ENCODE measurements at places on chromosomes 2 and 18.

DNA sequence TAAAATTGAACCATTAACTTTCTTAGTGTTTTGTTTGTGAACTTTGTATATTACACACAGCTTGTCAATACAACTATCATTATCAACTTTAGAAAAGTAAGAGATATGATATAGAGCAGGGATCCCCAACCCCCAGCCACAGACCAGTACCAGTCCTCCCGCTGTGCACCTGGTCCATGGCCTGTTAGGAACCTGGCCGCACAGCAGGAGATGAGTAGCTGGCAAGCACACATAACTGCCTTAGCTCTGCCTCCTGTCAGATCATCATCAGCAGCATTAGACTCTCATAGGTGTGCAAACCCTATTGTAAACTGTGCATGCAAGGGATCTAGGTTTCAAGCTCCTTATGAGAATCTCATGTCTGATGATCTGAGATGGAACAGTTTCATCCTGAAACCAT, 491.0 kb upstream of the NXPH2 start:
- DNase-seq: no peak

- DNase-seq: peak; percentile 1
Measured at GRCh38 chr18:41809652-41810051, 145.4 kb upstream of the PIK3C3 start.

- DNase-seq: peak; percentile 91
Measured at GRCh38 chr2:96146881-96147592, 1.8 kb upstream of the DUSP2 start.

DNA sequence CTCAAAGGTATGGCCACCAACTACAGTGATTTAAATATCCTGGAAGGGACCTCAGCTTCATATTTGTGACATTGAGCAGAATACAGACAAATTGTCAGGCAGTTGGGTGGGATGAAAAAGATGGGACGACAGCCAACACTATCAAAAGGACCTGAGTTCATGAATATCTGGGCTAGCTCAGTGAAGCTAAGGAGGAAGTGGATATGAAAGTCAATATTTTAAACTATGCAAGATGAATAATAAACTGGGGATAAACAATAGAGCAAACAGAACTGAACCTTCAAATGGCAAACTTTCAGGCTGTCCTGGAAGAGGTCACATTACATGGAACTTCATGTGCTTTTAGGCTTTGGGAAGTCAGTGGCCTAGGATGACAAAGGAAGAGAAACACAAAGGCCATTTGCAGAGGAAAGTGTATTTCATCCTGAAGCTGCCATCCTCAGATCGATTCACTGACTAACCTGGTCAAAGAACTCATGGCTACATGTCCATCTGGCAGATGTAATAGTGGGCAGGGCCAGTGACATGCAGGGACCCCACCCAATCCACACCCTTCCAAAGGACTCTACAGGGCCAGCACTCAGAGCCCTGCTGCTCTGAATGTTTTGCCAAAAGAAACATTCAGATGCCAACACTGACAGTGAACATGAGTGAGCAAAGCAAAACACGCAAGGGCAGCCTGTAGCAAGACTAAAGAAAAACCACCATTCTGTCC, 175.7 kb downstream of the ETAA1 start:
- DNase-seq: no peak

GRCh38 chr2:125584732-125585131, 1071.2 kb upstream of the GYPC start:
- DNase-seq: no peak

DNA sequence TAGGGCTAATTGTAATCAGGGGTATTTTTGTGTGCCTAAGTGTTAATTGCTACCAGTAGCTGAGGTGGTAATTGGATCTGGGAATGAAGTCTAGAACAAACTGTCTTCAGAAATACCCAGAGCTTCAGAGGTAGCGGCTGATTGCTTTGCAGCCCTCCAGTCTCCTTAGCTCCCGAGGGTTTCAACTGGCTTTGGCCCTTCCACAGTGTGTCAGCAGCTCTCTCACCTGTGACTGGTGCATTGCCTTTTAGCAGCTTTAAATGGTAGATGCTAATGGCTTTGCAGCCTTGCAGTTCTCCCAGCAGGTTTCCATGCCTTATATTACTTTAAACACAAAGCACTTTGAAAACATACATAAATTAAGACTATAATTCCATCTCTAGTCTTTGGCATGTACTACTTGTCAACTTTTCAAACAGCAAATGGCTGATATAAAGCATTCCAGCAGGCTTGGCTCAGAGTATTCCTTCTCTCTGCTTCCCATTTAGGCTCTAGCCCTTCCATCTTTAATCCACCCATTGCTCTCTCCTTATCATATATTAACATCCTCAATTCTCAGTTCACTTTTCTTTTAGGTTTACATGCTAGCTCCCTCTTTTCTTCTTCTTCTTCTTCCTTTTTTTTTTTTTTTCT, 156.4 kb upstream of the GALNT13 start:
- no peak for DNase-seq

DNA sequence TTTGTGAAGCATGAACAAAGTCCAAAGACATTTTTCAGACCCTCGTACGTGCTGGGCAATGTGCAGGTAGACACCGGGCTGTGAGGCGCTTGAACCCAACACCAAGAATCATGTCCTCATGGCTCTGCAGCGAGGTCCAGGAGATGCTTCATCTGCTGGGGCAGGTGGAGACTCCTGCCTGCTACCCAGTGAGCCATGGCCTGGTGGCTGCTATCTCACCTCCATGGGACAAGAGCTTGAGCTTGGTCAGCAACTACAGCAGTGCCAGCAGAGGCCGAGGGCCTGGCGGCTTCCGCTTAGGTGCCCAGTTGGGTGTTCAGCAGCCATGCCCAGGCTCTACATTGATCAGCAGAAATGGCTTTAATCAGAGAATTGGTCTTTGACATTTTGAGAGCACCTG, 281.0 kb upstream of the HS6ST1 start:
- DNase-seq: no peak

DNA sequence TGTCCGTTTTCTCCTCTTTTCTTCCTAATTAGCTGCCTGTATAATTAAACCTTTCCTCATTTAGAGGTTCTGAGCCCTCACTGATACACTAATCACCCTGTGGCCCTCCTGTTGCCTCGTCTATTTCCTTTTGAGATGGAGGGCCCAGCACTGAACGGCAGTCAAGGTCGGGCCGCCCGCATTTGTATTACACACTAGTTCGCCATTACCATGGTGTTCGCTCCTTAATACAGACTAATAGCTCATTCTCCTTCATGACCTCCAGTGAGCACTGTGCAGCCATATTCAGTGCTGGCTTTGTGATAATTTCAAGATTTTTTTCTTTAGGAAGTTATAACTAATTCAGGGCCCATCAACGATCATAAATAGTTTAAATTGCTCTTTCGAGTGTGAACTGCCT, 64.1 kb downstream of the SLC4A3 start:
- DNase-seq: no peak

GRCh38 chr2:48600204-48600813, 17.3 kb upstream of the GTF2A1L start:
- DNase-seq: no peak

- no peak for DNase-seq
Measured at GRCh38 chr18:48392268-48392667, 16.9 kb downstream of the ZBTB7C start.
